Activated T-helper 2 cell treated with anti-CD3 and anti-CD28 coated beads, Interferon-gamma antibody, Interleukin-2, Interleukin-4, amounts not matched to agents 10 μg/mL and 5 μg/mL and 100 μg/mL, durations not matched to agents 14 hours and 24 hours and 36 hours (primary cell): ENCODE measurements at places on chromosomes 7 and 10.

DNA sequence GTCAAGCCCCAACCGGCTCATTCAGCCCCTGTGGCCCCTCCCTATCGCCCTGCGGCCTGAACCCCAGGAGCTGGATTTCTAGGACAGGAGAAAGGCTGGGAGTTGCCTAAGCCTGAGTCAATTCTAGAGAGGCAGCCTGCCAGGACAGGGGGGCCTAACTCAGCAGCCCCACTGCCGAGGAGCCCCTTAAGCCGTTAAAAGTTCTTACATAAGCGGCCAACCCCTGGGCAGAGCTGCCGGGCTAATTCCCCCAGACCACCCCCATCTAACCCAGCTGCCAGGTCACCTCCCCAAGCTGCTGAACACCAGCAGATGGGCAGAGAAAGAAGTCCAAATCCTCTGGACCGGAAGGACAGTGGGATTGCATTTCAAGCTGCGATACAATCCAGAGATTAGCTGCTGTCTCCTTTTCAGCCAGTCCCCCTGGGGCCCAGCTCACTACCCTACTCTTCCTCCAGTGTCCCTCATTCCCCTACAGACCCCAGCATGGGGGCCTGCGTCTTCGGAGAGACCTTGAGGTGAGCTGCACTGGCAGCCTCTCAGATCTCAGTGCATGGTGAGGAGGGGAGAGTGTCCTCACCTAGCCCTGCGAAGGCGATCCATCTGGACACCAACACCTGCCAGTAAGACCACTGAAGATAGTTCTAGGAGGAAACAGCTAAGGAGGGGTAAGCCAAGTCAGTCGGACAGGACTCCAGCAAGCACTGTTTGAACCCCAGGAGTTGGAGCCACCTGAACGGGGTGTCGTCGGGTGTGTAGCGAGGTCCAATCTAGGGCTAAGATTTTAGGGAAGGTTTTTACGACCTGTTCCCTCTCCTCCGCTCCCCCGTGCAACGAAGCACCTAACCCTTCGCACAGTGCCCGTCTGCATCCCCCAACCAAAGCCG, 830 bp downstream of the IMPDH1 start:
- H3K4me1 ChIP-seq, result peaks cover 35% of the 10 kb centered on the region
- DNase-seq, result no peak
- H3K4me3 ChIP-seq, result peak overlapping the region; percentile 85

DNA sequence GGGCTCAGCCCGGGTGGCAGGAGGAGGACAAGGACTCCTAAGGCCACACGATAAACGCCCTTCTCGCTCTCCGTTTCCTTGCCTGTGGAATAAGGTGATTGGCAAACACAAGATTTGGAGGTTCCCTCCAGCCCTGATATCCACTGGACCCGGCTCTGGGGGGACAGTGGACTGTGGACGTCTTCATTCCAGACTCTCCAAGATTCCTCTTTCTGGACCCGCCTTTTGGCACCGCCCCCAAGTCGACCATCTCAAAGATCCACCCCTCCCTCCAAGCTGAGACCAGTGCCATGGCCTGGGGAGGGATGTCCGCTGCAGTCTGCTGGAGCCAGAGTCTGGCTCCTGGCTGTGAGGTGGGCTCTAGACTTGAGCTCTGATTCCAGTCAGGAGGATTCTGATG, 23.6 kb downstream of the ZNF783 start:
- H3K27me3 ChIP-seq, result no peaks in the 10 kb centered on the region
- H3K27ac ChIP-seq, result peak overlapping the region; percentile 24
- peaks cover 11% of the 10 kb centered on the region for H3K36me3 ChIP-seq
- peak overlapping the region; percentile 85 for H3K4me3 ChIP-seq

DNA sequence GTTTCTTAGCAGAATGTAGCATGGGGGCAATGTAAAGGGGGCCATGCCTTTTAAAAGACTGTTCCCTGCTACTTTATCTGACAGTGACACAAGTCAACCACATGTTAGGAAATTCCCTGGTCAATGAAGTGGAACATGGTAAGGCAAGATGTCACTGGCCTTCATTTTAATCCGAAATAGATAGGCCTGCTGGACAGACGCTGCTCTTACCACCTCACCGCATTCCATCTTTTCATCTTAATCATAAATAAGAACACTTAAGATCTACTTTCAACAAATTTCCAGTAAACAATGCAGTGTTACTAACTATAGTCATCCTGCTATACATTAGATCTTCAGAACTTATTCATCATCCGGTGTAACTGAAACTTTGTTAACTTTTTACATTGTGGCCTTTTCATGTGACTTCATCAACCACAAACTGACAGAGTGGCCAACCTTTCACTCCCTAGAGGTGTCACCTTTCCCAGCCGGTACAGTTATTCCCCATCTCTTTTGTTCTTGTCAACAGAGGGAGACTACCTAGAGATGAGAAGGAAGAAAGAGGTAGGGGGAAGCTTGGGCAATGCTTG, 15.6 kb downstream of the ASB4 start:
- peak overlapping the region; percentile 84 for H3K27ac ChIP-seq
- H3K4me3 ChIP-seq, result peak overlapping the region; percentile 18
- H3K4me1 ChIP-seq, result peaks cover 34% of the 10 kb centered on the region
- DNase-seq, result peak; percentile 33

GRCh38 chr10:11831520-11831951, 8.4 kb downstream of the PROSER2 start:
- peaks cover 27% of the 10 kb centered on the region for H3K27me3 ChIP-seq
- no peak for DNase-seq
- no peaks in the 10 kb centered on the region for H3K36me3 ChIP-seq
- no peak overlapping the region for H3K4me3 ChIP-seq

DNA sequence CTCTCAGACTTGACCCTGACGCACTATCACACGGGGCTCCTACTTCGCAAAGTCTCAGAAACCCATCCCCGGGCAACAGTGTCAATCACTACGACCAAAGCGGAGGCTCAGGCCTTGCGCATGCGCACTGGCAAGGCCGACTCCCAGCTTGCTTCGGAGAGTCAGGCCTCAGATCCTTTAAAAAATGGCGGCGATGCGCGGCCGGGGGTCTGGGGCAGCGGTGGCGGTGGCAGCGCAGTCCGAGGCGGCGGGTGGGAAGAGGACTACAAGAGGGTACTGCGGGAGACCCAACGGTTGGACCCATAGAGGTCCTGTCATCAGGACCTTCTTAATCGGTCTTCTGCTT, 196.9 kb downstream of the ZNF716 start:
- no peaks in the 10 kb centered on the region for H3K4me1 ChIP-seq
- H3K36me3 ChIP-seq, result peaks cover 8% of the 10 kb centered on the region
- no peak for DNase-seq

DNA sequence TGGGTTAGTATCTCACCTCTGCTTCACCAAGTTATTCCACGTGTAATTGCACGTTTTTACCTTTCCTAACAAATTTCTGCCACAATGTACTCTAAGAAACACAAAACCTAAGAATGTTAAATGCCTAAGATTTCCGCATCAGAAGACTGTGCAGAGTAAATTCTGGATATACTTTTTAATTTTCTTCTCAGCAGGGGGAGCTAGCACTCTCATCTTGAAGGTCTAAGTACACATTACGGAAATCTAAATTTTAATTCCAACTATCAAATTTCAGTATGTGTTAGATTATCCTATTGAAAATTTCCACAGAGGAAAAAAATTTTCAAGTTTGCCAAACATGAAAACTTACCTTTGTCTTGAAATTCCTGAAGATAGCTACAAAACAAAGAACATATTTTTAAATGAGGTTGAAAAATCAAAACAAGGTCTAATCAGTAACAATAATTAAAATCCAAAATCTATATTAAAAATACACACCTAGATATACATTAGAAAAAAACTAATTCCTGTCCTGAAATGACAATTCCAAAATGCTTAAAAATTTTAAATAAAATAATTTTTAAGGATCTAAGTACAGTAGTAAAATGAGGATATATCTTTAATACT, 10.5 kb downstream of the SKAP2 start:
- no peak overlapping the region for H3K4me3 ChIP-seq
- H3K27me3 ChIP-seq, result peaks cover 37% of the 10 kb centered on the region
- DNase-seq, result no peak
- peaks cover 4% of the 10 kb centered on the region for H3K4me1 ChIP-seq

DNA sequence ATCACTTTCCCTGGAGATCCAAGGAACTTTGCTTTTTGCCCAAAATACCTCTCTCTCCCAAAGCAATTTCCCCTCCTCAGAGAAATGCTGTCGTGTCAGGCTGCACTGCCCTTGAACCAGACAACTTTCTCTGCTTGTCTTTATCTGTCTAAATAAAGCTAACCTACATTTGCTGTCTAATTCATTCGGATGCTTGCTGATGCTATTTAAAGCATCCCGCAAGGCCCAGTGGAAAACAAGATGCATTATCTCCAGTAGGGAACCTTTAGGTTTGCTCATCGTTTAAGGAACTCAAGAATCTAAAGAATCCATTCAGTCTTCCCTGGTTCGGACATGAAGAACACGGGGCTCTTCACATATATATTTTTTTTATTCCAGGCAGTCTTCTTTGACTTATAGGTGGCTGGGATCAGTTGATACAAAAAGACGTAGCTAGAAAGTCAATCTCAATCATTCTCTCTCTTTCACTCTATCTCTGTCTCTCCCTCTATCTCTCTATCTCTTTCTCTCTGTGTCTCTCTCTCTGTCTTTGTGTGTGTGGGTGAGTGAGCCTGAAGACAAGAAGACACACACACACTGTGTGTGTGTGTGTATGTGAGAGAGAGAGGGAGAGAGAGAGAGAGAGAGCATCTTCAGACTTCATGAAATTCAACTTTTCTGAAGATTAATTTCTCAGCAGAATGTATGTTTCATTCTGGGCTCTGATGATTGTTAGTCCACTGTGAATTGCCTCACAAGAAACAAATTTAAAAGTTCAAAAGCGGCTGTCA, 92.8 kb upstream of the MKLN1 start:
- no peak for DNase-seq
- H3K36me3 ChIP-seq, result no peaks in the 10 kb centered on the region
- no peak overlapping the region for H3K4me3 ChIP-seq
- peaks cover 58% of the 10 kb centered on the region for H3K4me1 ChIP-seq
- no peaks in the 10 kb centered on the region for H3K27me3 ChIP-seq

DNA sequence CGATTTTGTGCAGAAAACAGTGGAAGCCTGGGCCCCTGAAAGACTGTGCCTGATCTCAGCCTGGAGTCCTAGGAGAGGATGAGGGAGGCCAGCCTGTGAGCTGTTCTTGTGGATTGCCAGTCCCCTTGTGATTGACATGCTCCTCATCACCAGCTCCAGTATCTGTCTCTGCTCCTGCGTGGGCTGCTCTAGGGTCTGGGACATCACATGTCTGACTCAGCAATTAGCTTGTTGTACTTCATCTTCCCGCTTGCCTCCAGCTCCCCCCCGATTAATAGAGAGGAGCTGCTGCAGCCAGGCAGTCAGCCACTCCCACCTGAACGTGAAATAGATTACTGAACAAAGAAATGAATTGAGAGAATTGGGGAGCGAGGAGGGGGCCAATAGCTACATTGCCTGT, 99.6 kb upstream of the TBX20 start:
- H3K4me1 ChIP-seq, result no peaks in the 10 kb centered on the region
- H3K27me3 ChIP-seq, result no peaks in the 10 kb centered on the region
- no peaks in the 10 kb centered on the region for H3K36me3 ChIP-seq
- H3K4me3 ChIP-seq, result no peak overlapping the region
- H3K27ac ChIP-seq, result no peak overlapping the region
- no peak for DNase-seq

DNA sequence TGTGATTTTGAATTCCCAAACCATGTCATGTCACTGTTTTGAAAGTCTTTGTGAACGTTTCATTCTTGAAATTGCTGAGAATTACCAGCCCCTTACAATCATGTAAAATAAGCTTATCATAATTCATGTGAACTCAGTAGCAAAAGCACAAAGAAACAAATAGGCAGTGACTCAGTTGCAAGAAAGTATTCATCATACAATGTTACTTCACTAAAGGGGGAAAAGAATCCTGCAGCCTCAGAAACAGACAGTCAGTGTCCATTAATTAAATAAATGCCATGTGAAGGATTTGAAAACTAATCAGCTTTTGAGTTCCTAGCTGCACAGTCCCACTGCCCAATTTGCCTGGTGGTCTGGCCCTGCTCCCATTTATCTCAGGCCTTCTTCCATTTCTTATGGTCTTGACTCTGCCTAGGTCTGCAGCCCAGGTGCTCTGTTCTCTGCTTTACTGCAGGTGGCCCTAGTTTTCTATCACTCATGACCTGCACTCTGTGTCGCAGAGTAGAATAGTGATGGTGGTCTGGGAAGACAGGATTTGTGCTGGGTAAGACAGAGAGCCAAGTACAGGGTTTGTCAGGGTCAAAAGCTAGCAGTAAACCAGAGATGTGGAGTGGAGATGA, 99.7 kb downstream of the PLCE1 start:
- H3K36me3 ChIP-seq, result no peaks in the 10 kb centered on the region
- H3K4me1 ChIP-seq, result no peaks in the 10 kb centered on the region
- no peak for DNase-seq
- H3K4me3 ChIP-seq, result no peak overlapping the region
- H3K27me3 ChIP-seq, result peaks cover 10% of the 10 kb centered on the region
- no peak overlapping the region for H3K27ac ChIP-seq

GRCh38 chr7:16702441-16702840, 51.1 kb upstream of the TSPAN13 start:
- H3K4me3 ChIP-seq, result no peak overlapping the region
- no peaks in the 10 kb centered on the region for H3K27me3 ChIP-seq
- H3K36me3 ChIP-seq, result peaks cover 68% of the 10 kb centered on the region
- no peak overlapping the region for H3K27ac ChIP-seq
- no peak for DNase-seq

DNA sequence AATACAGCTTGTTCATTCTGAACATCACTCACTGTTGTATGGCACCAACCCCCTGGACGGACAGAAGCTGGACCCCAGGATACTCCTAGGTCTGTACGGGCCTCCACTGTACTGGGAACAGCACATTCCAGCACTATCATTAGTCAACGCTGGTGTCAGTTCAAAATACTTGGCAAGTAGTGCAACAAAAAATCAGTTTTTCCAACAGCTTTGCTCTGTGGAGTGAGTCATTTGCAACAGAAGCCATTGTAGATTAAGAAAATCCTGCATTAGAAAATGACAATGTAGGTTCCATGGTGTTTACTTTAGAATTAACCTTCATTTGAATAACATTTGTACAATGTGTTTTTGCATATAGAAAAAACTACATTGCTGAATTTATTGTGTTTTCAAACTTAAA, 266.6 kb downstream of the HDAC9 start:
- no peak overlapping the region for H3K4me3 ChIP-seq
- H3K36me3 ChIP-seq, result no peaks in the 10 kb centered on the region

GRCh38 chr7:94436700-94437099, 42.0 kb downstream of the COL1A2 start:
- peaks cover 21% of the 10 kb centered on the region for H3K27me3 ChIP-seq
- no peaks in the 10 kb centered on the region for H3K36me3 ChIP-seq
- H3K4me3 ChIP-seq, result no peak overlapping the region
- DNase-seq, result no peak
